Activated CD4-positive, alpha-beta T cell treated with anti-CD3 and anti-CD28 coated beads for 24 hours (primary cell): ENCODE measurements at places on chromosomes 12 and 14.

GRCh38 chr12:125244338-125244737 lies 179.1 kb downstream of the AACS start:
- DNase-seq: no peak

GRCh38 chr14:104757681-104758392 lies 4.9 kb downstream of the SIVA1 start:
- no peak for DNase-seq

GRCh38 chr14:51337520-51337919 lies 97.5 kb downstream of the TMX1 start:
- DNase-seq: no peak

DNA sequence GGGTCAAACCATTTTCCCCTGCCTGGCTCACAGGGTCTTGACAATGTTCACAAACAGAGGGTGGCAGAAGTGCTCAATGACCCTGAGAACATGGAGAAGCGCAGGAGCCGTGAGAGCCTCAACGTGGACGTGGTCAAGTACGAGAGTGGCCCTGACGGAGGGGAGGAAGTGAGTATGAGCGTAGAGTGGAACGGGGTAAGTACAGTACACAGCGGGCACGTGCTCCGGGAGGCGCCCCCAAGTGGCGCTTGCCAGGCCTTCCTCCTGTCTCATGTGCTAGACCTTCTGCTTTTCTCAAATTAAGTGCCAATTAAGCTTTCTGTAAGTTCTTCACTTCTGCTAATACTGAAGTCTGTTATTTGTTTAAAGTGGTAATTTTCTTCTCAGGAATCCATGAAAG lies 35.9 kb downstream of the XRCC3 start:
- peak; percentile 7 for DNase-seq

- DNase-seq: no peak
Measured at GRCh38 chr12:12513416-12514006, 49.2 kb downstream of the DUSP16 start.

GRCh38 chr12:32031109-32031508 lies 71.9 kb downstream of the RESF1 start:
- no peak for DNase-seq

DNA sequence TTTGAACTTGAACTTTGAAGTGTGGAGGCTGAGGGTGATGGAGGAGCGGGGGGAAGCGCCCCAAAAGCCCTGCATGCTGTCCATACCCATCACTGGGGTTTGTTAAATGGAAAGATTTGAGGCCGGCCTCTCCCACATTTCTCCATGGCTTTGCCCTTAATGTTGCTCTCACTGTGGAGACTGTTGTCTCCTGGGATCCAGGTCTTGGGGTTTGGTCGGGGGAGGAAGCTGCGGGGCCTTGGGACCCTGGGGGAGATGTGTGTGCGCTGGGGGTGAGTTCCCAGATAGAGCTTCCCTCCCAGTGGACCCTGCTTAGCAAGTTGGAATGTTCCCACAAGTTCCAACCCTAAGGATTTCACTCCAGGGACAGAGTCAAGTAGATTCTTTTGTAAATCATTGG lies 28.0 kb upstream of the LRTM2 start:
- DNase-seq: no peak

DNA sequence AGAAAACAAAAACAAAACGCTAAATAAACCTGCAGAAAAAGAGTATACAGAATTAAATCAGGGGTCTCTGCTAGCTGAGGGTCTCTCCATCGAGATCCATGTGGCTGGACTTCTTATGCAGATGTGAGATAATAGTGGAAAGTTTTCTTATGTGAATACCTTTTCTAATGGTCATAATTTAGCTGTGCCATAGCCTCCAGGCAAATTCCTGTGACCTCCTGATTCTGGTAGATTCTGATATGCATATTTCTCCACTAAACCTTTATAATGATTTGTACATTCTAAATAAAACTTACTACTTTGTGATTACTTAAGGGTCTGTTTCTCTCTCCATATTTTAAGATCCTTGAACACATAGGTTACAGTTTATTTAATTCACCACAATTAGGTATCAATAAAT lies 1002.6 kb downstream of the GALC start:
- DNase-seq: no peak

DNA sequence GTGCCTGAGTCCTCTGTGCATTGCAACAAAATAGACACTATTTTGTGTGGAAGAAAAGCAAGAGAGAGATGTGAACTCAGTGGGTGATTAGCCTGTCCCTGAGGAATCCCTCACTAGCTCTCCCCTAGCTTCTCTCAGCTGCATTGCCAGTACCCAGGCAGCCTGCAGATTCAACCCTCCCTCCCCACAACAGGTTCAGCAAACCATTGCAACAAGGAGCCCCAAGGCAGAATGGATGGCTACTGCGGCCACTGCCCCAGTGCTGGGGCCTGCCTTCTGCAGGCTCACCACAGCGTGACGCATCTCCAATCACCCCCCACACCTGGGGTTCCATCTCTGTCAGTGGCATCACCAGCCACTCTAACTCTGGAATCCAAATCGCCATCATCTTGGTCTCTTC lies 2.3 kb downstream of the CRACR2A start:
- no peak for DNase-seq

GRCh38 chr12:42587601-42588523 lies 1.7 kb downstream of the PRICKLE1 start:
- no peak for DNase-seq

DNA sequence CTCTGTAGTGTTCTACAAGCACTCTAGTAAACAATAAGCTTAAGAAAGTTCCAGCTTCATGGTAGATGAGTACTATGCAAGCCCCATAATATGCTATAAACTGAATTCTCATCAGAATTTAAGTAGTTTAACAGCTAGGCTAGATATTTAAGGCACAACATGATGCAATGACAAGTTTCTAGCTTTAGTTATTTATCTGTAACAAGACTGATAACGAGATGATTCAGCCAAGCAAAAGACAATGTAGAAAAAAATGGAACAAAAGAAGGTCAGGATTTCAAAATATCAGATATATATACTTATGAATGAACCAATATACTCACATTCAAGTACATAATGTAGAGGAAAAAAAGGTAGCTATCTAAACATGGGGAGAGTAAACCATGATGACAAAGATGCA lies 61.0 kb upstream of the RERGL start:
- no peak for DNase-seq

GRCh38 chr14:96001866-96002497 lies 37.2 kb upstream of the C14orf132 start:
- no peak for DNase-seq

- DNase-seq: no peak
Measured at GRCh38 chr12:75721796-75722195, 210.4 kb upstream of the KRR1 start.

GRCh38 chr12:63400718-63401117 lies 249.7 kb upstream of the AVPR1A start:
- DNase-seq: no peak

DNA sequence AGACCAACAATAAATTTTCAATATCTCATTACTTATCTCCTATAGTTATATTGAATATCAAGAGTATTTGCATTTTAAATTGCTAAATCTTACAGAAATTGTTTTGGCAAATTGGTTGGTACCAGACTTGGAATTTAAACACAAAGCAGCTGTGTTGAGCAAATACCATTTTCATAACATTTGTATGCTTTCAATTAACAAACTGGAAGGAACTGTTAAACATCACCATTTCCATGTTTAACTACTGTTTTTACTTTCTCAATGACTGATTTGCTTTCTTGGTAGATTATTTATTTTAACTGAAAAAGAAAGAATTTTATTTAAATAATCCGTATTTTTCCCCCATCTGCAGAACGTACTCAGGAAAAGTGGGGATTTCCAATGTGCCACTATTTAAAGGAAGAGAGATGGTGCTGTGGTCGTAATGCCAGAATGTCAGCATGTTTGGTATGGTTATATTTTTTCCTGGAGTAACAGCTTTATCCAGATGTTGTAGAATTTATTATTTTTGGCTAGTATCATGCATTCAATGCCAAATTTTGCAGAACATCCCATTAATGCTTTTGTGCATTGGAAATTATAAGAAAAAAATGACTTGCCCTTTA lies 72.3 kb downstream of the METTL25 start:
- DNase-seq: no peak

DNA sequence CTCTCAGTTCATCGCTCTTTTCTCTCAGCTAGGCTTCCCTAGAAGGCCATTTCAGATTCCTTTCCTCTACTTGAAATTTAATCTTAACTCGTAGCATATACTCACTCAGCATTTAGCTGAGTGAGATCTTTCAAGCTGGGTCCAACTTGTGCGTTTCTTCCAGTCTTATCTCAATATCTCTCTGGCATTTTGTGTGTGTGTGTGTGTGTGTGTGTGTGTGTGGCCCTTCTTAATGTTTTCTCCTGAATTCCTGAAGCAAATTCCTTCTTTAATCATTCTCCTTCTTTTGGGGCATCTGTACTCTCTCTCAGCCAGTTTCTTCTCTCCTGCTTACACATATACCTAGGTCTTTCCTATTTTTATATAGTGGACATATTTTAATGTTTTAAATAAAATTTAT lies 129.1 kb downstream of the KITLG start:
- DNase-seq: no peak

DNA sequence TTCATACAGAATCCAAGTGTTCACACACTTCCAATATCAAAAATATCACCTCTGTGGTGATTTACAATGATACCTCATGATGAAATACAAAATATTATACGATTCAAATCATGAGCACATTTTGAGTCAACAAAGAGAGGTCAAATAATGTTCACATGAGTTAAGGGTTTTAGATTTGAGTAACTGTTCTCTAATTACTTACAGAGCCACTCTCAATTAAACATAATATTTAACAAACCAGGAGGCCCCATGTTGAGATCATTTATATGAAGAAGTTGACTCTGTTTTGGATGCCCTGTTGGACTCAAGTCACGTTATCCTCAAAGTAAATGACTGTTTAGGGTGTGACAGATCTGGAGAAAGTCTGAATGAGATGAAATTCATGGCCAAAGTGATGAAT lies 53.5 kb downstream of the NUAK1 start:
- DNase-seq: no peak

DNA sequence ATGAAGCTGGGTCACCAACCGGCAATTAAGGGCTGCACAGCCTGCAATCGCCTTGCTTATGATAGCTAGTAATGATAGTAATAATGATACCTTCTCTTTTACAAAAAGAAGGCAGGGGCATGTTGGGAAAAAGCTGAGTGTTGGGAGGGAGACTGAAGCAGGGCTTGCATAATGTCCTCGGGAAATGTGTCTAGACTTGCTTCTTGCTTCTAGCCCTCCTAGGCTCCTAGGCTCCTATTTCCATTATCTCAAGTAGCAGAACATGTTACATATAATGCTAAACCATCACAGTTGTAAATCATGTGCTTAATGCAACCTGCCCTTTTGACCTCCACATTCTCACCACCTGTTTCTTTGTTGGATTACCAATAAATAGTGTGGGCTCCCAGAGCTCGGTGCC lies 18.7 kb downstream of the RERGL start:
- DNase-seq: no peak

- DNase-seq: no peak
Measured at GRCh38 chr14:94989417-94989816, 167.9 kb downstream of the DICER1 start.

DNA sequence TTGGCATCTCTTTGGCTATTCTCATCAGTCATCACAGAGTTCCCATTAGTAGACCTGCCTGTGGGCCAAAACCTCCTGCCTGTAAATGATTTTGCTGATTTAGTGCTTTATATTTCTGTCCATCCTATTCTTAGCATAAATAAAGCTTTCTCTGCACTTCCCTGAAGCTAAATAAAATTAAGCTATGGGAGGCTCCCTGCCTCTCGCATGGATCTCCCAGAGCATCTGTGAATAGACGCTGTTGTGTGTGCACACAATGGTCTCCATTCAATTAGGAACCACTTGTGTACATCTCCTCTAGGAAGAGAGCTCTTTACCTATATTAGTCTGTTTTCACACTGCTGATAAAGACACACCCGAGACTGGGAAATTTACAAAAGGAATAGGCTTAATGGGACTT lies 80.4 kb downstream of the PPFIBP1 start:
- DNase-seq: no peak

GRCh38 chr12:67151886-67152285 lies 117.3 kb upstream of the CAND1 start:
- no peak for DNase-seq

- DNase-seq: no peak
Measured at GRCh38 chr12:21300632-21301031, 34.1 kb downstream of the SLCO1A2 start.

GRCh38 chr12:91037276-91037675 lies 20.5 kb downstream of the KERA start:
- DNase-seq: no peak

- no peak for DNase-seq
Measured at GRCh38 chr14:104169005-104169698, 30.8 kb downstream of the KIF26A start.

DNA sequence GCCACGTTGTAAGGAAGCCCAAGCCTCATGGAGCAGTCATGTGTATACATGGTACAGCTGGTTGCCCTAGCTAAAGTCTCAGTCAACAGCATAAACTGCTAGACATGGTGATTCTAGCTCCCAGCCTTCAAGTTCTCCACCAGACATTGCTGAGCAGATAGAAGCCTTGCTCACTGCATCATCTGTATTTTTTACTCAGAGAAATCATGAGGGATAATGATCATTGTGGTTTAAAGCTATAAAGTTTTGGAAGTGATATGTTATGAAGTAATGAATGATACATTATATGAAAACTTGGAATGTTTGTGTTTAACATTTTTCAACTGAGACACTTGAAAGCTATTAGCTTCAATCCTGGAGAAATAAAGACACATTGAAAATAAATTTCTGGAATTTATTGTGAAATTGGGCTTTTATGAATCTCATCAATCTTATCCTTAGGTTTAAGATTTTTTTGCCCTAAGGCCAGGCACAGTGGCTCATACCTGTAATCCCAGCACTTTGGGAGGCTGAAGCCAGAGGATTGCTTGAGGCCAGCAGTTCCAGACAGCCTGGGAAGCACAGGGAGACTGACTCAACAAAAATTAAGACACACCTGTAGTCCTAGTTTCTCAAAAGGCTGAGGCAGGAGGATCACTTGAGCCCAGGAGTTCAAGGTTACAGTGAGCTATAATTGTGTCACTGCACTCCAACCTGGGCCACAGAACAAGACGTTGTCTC lies 5.6 kb upstream of the NFATC4 start:
- DNase-seq: no peak

GRCh38 chr14:49092345-49092744 lies 493.8 kb downstream of the RPS29 start:
- DNase-seq: no peak

DNA sequence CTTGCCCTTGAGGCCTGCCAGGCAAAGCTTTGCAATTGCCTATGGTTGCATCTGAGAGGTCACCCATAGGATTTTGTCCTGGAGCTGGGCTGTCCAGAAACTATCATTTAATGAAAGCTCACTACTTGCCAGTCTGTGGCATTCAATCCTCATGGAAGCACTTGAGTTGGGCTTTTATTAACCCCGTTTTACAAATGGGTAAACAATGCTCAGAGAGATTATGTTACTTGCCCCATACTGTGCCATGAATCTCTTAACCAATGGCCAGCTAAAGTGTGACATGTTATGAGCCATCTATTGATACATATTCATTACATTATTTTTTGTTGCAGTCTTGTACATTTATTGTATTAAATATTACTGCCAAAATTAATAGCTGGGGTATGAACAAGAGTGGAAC lies 35.9 kb downstream of the PDZRN4 start:
- no peak for DNase-seq
